GF-D8 (cell line): ENCODE measurements at places on chromosomes 11 and 22.

- DNase-seq: no peak
Measured at GRCh38 chr22:48844056-48844675, 983.5 kb downstream of the BRD1 start.

DNA sequence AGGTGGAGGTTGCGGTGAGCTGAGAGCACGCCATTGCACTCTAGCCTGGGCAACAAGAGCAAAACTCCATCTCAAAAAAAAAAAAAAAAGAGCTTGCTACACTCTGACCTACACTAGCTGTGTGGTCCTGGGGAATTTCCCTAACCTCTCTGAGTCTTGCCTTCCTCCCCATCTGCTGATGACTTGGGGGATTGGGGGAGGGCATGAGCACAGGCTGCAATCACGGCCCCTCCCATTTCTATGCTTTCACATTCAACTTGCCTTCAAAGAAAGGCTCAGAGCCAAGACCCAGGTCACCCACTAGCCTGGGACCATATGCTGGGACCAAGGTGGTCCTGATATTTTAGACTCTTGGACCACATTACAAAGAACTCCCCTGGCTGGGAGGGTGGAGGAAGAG lies 39.8 kb upstream of the TEF start:
- DNase-seq: no peak

DNA sequence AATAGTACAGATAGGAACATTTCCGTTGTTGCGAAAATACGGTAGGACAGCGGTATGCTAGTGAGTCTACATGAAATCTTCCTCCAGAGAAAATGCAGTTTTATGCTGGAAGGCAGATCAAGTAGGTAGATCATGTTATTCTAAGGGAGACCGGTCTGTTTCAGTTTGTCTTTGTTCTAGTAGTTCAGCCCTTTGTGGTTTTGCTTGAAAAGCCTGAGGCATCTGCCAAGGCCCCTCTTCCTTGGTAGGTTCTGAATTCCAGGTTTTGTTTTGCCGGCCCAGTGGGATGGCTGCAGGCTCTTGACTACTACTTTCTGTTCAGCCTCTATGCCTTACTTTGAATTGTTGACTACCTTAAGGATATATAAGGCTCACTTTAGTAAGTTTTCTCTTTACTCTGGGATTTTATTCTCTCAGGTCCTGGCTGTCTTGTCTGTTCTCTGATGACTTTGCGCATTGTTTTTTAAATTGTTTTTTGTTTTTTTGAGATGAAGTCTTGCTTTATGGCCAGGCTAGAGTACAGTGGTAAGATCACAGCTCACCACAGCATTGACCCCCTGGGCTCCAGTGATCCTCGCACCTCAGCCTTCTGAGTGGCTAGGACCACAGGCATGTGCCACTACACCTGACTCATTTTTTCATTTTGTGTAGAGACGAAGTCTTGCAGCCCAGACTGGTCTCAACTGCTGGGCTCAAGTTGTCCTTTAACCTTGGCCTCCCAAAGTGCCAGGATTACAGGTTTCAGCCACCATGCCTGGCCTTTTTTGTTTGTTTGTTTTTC lies 53.7 kb downstream of the HIPK3 start:
- no peak for DNase-seq

- no peak for DNase-seq
Measured at GRCh38 chr22:40679964-40680818, 907 bp downstream of the MCHR1 start.
